Activated CD4-positive, alpha-beta T cell treated with anti-CD3 and anti-CD28 coated beads for 1 hour (primary cell): ENCODE measurements at places on chromosomes 7 and 10.

DNA sequence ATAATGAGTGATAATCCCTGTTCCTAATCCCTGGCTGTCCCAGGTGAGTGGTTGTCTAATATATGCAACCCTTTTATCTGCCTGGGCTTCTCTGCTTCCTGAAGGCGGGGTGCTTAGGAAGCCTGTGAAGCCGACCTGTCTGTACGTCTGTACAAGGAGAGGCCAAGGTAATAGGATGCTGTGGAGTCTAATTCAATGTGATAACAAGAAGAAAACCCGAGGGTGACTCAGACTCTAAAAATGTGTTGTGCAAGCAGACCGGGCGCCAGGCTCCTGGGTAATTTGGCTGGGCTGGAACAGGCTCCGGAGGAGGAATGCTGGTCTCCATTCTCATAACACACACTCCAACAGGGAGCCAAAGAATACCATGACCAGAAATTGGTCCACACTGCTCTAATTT lies 43.6 kb downstream of the THNSL1 start:
- no peak for DNase-seq

- DNase-seq: no peak
These were observed 132.0 kb downstream of the WNT2 start for GRCh38 chr7:117190746-117191435.

- no peak for DNase-seq
These were observed 47.8 kb upstream of the NKX2-3 start for GRCh38 chr10:99484626-99485581.

DNA sequence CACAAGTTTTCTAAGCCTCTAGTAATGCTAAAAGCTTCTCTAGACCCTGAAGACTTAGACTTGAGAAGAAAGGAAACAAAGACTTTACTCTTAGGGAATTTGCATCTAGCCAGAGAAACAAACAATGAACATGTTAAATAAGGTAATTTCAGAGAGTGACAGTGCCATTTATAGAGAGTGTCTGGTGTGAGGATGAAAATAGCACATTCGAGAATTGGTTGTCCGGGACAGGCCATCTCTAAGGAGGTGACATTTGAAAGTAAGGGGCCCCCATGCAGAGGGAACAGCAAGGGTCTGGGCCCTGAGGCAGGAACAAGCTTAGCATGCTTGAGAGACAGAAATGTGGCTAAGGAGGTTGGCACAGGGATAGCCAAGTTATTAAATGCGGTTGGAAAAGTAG lies 48.1 kb downstream of the ADAM22 start:
- no peak for DNase-seq

- no peak for DNase-seq
These were observed 198.6 kb upstream of the LYZL2 start for GRCh38 chr10:30828164-30828563.

DNA sequence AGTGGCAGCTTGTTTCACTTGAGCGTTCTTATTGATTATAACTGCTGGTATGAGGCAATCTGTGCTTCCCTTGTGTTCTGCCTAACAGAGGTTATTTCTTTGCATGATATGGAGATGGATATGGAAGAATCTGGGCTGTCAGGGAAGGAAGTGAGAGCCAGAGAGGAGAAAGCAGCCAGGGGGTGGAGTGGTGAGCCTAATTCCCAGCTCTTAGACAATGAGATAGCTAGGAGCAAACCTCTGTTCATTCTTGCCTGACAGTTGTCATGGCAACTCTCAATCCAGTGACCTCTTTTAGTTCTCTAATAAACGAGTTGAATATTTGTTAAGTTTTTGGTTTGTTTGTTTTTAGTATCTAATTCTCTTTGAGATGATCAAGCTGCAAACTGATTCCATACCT lies 214.3 kb downstream of the NRG3 start:
- DNase-seq: no peak

GRCh38 chr10:62985807-62986600 lies 147.1 kb upstream of the NRBF2 start:
- no peak for DNase-seq

- no peak for DNase-seq
These were observed 58.6 kb downstream of the PLXDC2 start for GRCh38 chr10:19874791-19875190.

DNA sequence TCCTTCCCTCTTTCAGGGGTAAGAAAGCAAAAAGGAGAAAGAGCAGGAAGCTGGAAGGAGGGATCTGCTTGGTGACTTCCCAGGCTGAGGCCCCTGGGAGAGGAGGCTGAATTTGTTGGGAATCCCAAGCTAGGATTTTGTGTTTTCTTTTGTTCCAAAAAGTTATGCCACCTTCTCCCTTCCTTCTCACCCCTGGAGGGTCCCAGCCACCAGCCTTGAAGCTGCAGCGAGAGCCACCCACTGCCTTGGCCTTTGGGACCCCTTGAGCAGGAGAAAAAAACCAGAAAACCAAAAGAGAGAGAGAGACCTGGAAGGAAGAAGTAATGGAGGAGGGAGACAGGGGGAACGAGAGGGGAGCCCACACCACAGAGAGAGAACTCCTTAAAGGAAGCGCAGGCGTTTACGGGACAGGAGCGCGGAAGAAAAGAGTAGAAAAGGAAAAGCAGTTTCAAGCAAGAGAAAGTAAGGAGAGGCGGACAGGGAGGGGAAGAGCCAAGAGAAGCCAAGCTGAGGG lies 7.2 kb downstream of the VAX1 start:
- no peak for DNase-seq

GRCh38 chr7:36224934-36225858 lies 72.1 kb downstream of the EEPD1 start:
- no peak for DNase-seq

DNA sequence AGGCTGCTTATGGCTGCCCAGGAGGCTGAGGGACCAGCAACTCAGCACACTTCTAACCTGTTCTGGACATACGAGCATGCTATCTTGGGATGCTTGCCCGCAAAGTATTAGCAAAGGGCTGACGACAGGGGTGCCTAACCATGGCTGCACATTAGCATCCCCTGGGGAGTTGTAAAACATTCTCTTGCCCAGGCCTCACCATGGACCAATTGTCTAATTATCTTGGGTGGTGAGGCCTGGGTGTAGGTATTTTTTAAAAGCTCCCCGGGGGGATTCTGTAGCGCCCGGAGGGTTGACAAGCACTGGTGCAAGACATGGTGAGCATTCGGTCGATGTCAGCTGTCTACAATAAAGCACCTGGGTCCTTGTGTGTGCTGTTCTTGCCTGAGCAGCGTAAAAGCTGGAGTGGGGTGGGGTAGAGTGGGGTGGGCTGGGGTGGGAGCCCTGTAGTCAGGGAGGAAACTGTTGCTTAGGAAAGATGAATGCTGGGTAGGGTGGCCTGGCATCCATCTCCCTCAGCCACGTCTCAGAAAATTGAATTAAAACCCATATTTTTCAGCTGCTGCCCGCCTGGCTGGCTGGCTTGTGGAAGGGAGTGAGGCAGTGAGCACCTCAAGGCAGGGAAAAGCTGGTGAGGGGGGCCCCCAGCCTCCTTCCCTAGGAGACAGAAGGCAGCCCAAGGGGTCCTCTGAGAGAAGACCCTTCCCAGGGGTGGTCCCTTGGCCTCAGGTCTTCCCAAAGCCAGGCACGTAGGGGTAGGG lies 2.9 kb upstream of the ADCYAP1R1 start:
- DNase-seq: no peak

DNA sequence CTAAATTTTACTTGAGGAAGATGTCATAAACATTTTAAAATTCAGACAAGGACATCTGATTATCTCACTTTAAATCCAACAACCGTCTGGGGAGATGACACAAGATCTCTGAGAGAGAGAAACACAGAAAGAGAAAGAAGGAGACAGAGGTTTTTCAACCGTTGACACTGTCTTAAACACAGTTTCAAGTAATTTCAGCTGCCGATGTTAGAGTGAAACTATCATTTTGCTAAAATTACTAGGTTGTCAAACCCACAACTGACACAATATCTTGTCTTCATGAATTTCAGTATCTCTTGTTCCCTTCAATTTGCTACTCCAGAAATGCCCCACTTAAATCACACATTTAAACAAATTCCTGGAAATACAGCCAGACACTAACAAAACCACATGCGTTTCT lies 174.8 kb downstream of the RAPGEF5 start:
- no peak for DNase-seq

DNA sequence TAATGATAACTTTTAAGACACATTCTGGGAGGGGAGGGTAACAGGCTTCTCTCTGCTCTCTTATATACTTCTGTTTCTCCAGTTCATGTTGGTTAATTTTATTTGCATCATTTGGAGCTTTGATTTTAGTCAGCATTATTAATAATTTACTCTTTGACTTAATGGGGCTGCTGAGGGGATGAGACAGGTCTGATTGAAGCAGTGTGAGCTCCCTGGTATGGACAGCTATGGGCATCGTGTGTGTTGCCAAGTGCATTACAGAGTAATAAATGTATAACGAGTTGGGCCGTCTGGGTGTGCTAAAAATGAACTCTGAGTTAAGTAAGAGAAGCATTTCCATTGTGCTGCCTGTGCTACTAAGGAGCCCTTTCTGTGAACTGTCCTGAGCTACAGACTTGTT lies 31.7 kb upstream of the IKZF1 start:
- no peak for DNase-seq

DNA sequence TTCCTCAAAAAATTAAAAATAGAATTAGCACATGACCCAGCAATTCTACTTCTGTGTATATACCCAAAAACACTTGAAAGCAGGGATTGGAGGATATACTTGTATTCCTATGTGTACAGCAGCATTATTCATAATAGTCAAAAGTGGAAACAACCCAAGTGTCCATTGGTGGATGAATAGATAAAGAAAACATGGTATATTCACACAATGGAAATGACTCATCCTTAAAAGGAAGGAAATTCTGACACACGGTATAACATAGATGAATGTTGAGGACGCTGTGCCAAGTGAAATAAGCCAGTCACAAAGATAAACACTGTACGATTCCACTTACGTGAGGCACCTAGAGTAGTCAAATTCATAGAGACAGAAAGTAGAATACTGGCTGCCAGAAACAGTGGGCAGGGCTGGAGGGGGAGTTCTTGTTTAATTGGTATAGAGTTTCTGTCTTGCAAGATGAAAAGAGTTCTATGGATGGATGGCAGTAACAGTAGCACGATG lies 26.6 kb upstream of the KAT6B start:
- no peak for DNase-seq

GRCh38 chr10:84344526-84344925 lies 16.1 kb downstream of the CCSER2 start:
- no peak for DNase-seq

- no peak for DNase-seq
These were observed 642.4 kb downstream of the TNS3 start for GRCh38 chr7:46939558-46939957.

DNA sequence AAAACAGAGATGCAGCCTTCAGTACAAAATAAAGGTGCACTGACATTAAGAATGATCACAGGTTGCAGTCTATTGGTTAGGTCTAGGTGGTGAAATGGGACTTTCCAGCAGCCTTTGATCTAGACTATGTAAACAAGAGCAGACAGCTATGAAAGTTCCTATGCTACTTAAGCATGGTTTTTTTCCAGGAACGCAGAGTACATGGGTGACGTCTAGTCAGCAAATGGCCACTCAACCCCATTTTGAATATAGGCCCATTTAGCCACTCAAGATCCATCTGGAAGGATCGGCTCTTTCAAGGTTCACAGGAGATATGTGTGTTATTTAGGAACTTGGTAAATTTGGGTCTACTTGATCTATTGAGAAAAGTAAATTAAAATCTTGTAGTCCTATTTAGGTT lies 1424.6 kb upstream of the LRRTM3 start:
- no peak for DNase-seq

DNA sequence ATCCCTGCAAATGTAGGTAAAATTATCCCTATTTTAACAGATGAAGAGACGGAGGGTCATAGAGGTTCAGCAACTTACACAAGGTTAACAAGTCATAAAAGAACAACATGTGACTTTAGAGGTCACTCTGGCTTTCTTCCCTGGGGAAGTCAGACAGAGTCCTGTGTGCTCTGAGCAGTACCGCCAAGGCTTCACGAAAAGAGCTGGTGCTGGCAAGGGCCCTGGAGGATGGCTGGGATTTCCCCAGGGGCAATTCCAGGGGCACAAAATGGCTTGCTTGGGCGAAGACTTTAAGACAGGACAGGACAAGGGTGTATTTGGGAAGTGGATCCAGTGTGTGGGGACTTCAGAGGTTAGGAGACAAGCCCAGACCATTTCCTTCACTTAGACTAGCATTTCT lies 144.1 kb downstream of the PIP4K2A start:
- DNase-seq: no peak

DNA sequence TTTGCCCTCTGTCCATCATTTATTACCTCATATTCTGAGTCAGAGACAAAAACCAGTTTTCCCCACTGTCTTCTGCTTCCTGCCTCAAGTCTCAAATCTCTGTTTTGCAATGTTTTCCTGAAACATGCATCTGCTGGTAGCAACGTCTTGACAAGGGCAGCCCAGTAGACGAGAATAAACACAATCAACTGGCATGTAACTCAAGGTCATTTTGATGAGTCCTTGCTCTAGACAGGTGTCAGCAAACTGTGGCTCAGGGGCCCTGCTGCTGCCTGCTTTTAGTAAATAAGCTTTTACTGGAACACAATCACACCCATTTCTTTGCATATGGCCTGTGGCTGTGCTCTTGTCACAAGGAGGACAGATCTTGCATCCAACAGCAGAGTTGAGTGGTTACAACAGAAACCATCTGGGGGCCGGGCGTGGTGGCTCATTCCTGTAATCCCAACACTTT lies 59.8 kb downstream of the ITIH5 start:
- DNase-seq: no peak

DNA sequence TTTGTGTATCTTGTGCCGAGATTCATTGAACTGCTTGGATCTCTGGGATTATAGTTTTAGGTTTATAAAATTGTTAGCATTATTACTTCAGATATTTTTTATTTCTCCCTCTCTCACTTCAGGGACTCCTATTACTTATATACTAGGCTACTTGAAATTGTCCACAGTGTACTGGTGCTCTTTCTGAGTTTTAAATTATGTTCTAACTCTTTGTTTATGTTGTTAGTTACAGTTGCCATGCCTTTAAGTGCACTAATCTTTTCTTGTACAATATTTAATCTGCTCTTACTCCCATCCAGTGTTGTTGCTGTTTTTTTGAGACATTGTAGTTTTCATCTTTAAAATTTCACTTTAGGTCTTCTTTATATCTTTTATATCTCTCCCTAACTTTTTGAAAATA lies 13.1 kb downstream of the PLEKHS1 start:
- no peak for DNase-seq

DNA sequence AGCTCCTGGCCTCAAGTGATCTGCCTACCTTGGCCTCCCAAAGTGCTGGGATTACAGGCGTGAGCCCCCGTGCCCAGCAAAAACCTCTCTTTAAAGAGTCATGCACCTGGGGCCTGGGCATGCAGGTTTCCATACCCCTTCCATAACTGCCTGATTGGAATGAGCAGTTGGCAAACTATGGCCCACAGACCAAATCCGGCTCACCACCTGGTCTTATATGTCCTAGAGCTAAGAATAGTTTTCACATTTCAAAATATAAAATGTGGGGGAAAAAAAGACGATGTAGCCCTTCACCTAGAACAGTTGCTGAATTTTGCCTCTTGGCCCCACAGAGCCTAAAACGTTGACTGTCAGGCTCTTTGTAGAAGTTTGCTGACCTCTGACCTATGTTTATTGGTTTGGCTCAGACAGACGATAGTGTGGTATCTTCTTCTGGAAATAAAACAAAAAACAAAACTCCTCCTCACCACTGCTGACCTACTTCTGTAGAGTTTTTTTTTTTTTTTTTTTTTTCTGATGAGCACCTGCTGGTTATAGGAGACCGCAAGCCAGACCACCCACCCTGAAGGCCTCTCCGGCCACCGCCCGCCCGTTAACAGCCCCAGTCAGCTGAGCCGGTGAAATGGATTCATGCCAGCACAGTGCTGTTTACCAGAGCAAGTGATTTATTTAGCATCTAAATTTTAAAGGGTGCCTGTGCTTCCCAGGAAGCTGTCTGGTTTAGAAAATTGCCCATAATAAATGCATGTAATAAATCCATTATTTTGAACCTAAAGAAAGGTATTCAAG lies 33.5 kb upstream of the SFRP5 start:
- no peak for DNase-seq
